DND-41 (cell line): ENCODE measurements at places on chromosomes 2 and 18.

DNA sequence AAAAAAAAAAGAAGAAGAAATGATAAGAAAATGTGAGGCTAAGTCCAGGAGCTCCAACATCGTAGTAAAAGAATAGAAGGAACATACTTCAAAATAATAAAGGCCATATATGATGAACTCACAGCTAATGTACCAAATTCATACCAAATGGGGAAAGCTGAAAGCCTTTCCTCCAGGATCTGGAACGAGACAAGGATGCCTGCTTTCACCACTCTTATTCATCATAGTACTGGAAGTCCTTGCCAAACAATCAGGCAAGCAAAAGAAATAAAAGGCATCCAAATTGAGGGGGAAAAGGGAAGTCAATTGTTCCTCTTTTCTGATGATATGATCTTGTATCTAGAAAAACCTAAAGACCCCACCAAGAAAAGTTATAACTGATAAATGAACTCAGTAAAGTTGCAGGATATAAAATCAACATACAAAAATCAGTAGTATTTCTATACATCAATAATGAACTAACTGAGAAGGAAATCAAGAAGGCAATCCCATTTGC lies 170.6 kb downstream of the METTL4 start:
- DNase-seq = no peak
- no peak overlapping the region for H3K4me3 ChIP-seq
- no peaks in the 10 kb centered on the region for H3K36me3 ChIP-seq
- no peaks in the 10 kb centered on the region for H3K27me3 ChIP-seq

DNA sequence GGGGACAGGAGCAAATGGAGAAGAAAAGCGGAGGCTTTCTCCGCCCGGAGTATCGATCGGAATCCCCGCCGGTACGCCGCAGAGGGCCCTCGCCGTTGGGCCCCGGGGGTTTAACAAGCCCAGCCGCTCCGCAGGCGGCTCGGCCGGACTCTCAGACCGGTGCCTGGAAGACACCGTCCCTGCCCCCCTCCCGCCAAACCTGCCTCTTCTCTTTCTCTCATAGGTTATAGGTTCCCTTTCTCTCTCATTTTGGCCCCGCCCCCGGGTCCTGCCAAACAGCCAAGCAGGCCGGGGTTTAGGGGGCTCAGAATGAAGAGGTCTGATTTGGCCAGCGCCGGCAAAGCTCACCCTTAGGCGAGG lies 4.4 kb downstream of the ONECUT2 start:
- no peak overlapping the region for H3K4me3 ChIP-seq
- H3K4me1 ChIP-seq = no peaks in the 10 kb centered on the region
- H3K27me3 ChIP-seq = no peaks in the 10 kb centered on the region
- no peaks in the 10 kb centered on the region for H3K36me3 ChIP-seq

DNA sequence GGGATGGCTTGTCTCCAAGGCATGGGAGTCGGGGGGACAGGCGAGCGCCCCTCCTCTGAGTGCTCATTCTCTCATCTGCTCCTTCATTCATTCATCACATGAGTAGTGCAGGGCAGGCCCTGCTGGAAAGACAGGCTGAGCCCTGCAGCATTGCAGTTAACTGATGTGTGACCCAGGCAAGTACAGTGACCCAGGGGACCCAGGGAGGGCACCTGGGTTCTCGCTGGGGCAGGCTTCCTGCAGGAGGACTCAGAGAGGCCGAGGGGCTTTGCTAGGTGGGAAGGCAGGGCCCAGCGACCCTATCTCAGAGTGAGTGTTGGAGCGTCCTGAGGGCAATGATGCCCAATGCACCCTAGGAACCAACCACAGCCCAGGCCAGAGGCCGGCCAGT lies 30.6 kb downstream of the HJURP start:
- H3K27me3 ChIP-seq = no peaks in the 10 kb centered on the region
- no peak overlapping the region for H3K27ac ChIP-seq
- no peaks in the 10 kb centered on the region for H3K36me3 ChIP-seq
- no peak for DNase-seq

DNA sequence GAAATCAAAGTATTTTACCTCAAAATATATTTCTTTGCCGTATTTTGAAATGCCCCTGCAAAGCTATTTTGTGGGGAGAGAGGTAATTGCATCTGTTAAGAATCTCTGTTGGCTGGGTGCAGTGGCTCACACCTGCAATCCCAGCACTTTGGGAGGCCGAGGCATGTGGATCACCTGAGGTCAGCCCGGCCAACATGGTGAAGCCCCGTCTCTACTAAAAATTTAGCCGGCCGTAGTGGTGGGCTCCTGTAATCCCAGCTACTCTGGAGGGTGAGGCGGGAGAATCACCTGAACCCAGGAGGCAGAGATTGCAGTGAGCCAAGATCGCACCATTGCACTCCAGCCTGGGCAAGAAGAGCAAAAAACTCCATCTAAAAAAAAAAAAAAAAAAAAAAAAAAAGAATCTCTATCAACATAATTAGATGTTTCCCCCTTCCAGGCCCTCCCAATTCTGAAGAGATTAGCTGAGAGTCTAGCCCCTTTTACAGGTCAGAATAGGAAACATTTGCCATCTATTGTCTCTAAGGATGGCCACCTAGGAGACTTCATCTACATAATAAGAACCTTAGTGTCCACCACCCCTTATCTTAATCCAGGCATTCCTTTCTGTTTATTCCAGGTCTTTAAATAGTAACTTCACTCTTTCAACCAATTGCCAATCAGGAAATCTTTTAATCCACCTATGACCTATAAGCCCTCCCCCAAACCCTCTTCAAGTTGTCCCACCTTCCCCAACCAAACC lies 3.5 kb upstream of the TRAPPC8 start:
- no peaks in the 10 kb centered on the region for H3K27me3 ChIP-seq
- H3K36me3 ChIP-seq = peaks cover 5% of the 10 kb centered on the region; the same call in 1 of the 2 replicates
- H3K27ac ChIP-seq = no peak overlapping the region
- DNase-seq = no peak

DNA sequence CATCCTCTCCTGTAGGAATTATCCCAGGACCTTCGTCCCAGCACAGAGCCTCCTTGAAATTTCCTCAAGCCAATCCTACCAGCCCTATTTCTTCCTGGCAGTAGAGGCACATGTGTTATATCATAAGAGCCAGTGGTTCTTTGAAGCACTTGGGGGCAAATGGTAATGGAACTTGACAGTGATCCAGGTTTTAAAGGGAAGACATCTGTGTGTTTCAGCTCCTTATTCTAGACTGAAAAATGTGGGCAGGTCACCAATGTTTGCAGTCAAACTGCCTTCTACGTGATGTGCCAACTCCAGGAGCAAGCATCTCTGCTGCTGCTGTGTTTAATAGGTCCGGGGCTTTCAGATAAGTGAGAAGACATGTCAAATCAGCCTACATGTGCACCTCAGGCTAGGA lies 157.1 kb downstream of the GALNT14 start:
- no peak for DNase-seq
- no peak overlapping the region for H3K4me3 ChIP-seq
- H3K27ac ChIP-seq = no peak overlapping the region
- no peaks in the 10 kb centered on the region for H3K4me1 ChIP-seq

DNA sequence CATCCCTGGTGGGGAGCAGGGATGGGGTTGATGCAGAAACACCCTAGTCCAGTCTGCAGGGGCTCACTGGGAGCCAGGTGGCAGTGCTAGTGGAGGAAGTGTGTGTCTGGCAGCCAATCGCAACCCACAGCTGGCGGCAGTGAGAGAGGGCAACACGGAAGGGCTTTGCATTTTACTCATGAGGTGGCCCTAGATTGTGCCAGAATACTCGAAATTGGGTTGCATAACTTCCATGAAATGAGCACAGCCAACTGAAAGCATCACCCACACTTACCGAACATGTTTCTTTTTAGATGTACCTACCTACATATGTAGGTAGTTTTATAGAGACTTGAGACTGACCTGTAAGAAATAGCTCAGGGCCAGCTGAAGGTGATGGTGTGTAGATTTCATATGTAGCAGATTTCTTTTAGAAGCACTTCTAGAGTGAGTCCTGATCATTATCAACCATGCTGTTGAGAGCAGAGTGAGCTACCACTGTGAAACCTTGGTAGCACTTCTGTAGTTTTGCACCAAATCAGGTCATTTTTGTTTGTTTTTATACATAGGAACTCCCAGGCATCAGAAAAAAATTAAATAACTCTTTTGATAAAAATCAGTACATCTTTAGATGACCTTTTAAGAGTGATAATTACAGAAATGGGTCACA lies 13.0 kb downstream of the IL18R1 start:
- no peaks in the 10 kb centered on the region for H3K36me3 ChIP-seq
- no peak overlapping the region for H3K4me3 ChIP-seq
- no peaks in the 10 kb centered on the region for H3K27me3 ChIP-seq
- no peak overlapping the region for H3K27ac ChIP-seq
- DNase-seq = no peak

DNA sequence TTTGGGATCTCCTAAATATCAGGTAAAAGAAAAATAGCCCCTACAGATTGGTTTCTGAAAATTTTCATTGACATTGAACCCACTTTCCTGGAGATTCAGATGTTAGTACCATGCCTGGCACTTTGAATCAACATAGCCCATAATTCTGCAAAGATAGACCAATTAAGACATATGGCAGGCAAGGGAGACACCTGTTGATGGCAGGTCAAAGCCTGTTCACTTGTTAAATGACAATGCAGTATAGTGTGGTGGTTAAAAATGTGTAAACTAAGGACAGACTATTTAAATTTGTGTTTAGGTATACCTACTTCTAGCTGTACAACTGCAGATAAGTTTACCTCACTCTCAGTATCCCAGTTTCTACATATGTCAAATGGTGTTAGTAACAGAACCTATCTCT lies 178.1 kb upstream of the MMADHC start:
- H3K4me1 ChIP-seq = no peaks in the 10 kb centered on the region
- H3K27ac ChIP-seq = no peak overlapping the region
- no peak overlapping the region for H3K4me3 ChIP-seq
- H3K27me3 ChIP-seq = no peaks in the 10 kb centered on the region

- no peak for DNase-seq
- no peak overlapping the region for H3K4me3 ChIP-seq
- H3K36me3 ChIP-seq = no peaks in the 10 kb centered on the region
- no peaks in the 10 kb centered on the region for H3K27me3 ChIP-seq
- no peaks in the 10 kb centered on the region for H3K4me1 ChIP-seq
Observed at GRCh38 chr2:168731616-168732015, 70.8 kb upstream of the NOSTRIN start.

DNA sequence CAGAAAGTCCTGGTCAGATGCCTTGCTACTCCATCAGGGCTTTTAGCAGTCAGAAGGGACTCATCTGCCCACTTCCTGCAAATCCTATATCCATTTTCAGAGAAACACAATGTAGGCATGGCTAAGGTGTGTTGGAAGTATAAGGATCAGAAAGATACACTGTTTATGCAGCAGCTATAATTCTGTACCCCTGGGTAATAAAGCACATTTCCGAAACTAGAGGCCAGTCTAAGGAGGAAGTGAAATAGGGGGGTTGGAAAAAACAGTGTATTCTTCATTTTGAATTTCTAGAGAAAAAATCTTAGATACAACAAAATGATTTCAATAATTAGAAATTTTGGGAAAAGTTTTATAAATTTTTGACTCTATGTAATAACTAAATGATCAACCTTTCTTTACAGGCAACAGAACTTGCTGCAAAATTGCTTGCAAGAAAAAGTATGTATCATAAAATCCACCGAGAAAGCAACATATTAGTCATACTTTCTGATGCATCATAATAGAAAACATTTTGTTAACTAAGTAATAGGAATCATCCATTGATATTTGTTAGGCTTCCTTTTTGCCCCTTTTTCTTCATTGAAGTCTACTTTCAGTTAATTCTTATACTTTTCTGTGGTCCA lies 47.4 kb downstream of the FSIP2 start:
- no peaks in the 10 kb centered on the region for H3K36me3 ChIP-seq
- no peak overlapping the region for H3K27ac ChIP-seq
- H3K27me3 ChIP-seq = no peaks in the 10 kb centered on the region
- no peak for DNase-seq

DNA sequence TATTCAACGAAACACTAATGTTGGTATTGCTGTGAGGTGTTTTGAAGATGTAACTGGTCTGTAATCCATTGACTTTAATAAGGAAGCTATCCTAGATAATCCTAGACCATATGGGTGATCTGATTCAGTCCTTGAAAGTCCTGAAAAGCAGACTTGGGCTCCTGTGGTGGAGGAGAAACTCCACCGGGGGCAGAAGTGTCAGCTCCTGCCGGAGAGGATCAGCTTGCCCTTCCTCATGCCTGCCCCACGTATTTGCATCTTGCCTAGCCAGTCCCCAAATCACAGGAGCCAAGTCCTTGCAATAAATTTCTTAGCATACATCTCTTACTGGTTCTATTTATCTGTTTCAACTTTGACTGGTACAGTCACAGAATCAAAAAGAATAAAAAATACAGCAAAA lies 144.2 kb upstream of the DLGAP1 start:
- H3K27ac ChIP-seq = no peak overlapping the region
- no peak for DNase-seq
- H3K36me3 ChIP-seq = no peaks in the 10 kb centered on the region

GRCh38 chr2:129144082-129144791 lies 825.6 kb upstream of the HS6ST1 start:
- H3K4me1 ChIP-seq = no peaks in the 10 kb centered on the region
- DNase-seq = no peak
- H3K27ac ChIP-seq = no peak overlapping the region

DNA sequence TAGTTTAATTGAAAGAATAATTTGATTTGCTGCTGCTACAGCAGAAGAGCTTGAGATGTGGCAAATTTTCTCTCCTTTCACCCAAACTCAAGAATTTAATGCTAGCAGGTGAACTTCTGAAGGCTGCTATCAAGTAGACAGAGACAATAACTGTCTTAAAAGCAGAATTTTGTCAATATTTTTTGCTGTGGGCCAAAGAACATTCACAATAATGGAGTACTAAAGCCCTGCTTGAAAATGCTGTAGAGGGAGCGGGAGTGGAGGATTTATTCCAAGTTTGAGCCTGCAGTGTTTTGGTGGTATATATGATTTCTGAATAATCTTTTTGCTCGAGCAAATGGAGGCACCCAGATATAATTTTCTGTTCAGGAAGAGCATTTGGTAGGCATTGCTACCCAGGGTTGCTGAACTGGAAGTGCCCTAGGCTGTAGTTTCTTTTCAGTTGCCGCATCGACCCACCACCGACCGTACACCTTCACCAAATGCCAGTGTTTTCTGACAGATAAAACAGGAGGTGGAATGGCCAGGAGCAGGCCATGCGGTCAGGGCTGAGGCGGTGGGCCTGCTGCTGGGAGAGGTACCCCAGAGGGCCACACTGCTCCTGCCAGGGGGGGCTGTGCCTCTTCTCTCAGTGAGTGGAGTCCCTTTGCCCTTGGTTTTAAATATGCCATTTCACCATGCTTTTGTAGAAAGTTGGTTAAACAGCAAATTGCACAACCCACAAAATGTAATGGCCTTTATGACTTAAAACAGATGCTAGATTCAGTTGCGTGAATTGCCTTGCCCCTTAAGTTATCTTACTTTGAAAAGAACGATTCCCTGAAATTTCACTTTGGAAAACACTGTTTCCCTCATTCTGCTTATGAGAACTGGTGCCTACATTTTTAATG lies 36.4 kb downstream of the TSHZ1 start:
- no peaks in the 10 kb centered on the region for H3K36me3 ChIP-seq
- H3K4me1 ChIP-seq = peaks cover 50% of the 10 kb centered on the region
- peak; percentile 55 for DNase-seq
- H3K4me3 ChIP-seq = peak overlapping the region; percentile 57
